ENCODE measurements at places on chromosomes 1 and 21.
A peak's percentile ranks its signal among the peaks of the same experiment; 100 is the strongest.

GRCh38 chr1:235864931-235865525 lies 1.7 kb downstream of the LYST start:
- DNase-seq = no peak

DNA sequence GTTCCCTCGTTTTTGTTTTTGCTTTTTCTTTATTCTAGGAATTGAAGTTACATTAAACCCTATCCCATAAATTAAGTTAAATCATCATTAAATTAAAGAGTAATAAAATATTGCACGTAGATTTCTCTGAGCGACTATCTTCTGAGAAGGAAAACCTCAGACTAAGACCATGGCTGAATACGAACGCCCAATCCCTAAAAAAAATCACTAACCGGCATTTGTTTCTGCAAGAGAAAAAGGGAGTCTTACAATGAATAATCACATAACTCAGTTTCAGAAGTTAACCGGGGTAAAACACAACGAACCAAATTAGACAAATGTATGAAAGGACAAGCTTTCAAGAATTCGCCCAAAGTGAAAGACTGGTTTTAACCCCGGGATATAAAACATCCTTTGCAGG lies 1.3 kb downstream of the PIK3R3 start:
- peak; percentile 12 for DNase-seq

DNA sequence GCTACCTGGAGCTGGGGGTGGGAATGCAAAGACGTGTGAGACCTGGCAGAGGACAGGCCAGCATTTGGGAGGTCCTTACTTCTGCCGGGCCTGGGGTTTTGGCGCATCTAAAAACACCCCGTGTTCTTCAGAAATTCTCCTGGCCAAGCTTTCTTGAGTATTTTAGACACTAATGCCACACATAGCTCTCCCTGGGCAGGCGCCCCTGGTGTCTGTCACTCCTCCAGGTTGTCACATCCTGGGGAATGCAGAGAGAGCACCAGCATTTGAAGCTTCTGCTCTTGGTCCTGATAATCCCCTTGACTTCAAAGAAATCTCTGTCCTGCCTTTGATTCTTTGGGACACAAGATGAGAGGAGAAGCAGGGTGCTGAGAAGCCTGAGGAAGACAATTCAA lies 6.0 kb downstream of the CAPN9 start:
- DNase-seq = no peak

DNA sequence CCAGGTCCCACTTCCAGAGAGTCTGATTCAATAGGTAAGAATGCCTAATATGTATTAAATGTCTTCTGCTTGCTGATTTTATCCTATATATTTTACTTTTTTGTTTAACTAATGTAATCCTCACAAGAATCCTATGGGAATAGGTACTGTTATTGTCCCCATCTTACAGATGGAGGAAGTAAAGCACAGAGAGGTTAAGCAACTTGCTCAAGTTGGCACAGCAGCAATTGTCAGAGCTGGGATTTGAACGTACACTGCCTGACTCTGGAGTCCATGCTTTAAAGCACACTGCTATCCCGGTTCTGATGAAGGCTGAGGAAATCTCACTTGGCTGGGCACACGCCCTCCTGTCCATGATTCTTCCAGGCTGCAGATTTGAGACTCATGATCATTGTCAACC lies 62.8 kb downstream of the IGSF21 start:
- DNase-seq = no peak

DNA sequence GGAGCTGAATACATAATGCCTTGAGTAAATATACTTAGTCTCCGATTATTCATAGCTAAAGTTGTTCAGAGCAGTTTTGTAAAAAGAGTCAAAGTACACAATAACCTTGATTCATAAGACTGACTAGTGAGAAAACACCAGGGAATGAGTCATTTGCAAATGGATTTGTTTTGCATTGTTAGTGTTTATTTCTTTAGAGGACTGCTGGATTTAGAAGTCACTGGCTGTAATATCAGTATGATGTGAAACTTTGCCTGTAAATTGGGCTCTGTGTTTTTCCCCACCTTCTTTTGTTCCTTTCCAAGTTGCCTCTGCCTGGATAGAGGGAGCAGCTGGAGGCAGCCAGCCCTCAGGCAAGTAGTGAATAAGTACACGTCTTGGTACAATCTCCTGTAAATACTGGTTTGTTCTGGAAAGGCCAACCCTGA lies 474.7 kb downstream of the NUF2 start:
- no peak for DNase-seq

All from HuH-7 (cell line).